T follicular helper cell (primary cell): ENCODE measurements at places on chromosomes 11 and 22.

- no peak for DNase-seq
These were observed 67.3 kb upstream of the NUP50 start for GRCh38 chr22:45096256-45096907.

GRCh38 chr11:41879214-41879613 is 419.8 kb upstream of the LRRC4C start:
- DNase-seq: no peak

DNA sequence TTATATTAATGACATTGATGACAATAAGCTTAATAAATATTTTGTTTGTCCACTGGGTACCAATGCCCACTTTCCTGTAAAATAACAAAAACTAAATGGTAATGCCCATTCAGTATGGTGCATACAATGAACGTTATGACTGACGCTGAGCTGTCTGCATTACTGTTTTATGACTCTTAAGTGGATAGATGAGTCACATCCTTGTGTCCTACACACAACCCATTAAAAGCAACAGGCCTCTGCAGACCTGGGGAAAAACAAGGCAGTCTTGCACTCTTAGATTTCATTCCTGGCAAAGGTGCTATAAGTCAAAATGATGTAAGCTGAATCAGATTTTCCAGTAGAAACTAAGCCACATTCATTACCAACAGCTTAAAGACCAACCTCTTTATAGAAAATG is 176.3 kb upstream of the TMEM45B start:
- DNase-seq: no peak

DNA sequence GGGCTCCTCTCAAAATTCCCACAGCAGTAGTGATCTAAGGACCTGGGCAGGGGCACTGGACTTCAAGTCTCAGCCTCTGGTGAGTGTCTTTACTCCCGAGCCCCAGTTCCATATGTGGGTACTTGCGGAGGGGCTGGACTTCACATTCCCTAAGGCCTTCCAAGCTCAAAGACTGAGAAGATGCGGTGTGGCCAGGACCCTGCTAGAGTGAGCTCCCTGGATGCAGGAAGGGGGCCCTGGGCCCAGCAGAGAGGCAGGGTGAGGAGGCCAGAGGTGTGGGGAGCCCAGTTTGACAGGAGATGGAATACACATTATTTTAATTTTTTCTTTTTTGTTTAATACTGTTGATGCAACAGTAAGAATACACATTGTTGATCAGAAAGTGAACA is 83.7 kb downstream of the IGLL1 start:
- no peak for DNase-seq

DNA sequence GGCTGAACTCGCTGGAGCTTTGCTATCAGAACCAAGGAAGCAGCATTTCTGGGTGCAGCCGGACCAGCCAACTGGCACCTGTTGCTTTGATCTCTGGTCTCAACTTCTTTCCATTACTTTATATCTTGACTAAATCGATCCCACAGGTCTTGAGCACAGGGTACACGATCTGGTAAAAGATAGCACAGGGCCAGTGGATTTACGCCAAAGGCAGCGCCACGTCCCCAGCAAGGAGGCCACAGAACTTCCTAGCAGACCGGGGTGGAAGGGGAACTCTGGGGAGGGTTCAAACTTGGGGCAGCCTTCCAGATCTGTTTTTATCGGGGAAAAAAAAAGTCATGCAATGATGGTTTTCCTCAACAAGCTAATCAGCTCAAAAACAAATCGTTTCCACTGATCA is 14.0 kb downstream of the VPS37C start:
- no peak for DNase-seq

GRCh38 chr11:69385832-69386427 is 92.0 kb downstream of the MYEOV start:
- DNase-seq: no peak

DNA sequence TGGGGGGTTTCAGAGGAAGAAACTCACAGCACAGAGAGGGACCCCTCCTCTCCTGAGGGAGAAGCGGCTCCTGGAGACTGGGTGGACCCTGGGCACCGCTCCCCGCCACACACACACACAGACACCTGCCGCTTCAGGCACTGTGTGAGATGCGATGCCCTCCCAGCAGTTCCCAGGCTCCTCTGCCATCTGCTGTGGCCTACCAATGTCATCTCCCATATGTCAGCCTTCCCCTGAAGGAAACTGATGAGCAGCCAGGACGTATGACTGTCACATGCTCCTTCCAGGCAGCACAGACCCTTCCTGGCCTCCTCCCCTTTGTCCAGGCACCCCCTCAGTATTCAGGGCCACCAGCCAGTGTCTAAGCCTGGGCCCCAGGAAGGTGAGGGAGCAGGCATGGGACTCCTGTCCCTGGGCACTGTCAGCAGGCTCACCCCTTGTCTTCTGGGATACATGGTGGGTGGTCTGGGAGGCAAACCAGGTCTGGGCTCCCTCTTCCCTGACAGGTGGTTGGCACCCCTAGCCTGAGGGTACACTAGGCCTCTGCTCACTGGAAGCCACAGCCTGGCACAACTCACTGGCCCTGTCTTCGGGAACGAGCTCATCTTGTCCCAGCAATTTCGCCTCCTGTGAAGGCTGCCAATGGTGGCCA is 11.8 kb upstream of the BCR start:
- no peak for DNase-seq

- DNase-seq: no peak
These were observed 797 bp downstream of the LGR4 start for GRCh38 chr11:27471589-27472397.

- DNase-seq: no peak
These were observed 53.6 kb downstream of the PITPNB start for GRCh38 chr22:27865496-27865895.

GRCh38 chr11:111906680-111907079 is 4.9 kb downstream of the CRYAB start:
- no peak for DNase-seq

GRCh38 chr11:69878927-69879728 is 59.9 kb upstream of the FGF3 start:
- no peak for DNase-seq

DNA sequence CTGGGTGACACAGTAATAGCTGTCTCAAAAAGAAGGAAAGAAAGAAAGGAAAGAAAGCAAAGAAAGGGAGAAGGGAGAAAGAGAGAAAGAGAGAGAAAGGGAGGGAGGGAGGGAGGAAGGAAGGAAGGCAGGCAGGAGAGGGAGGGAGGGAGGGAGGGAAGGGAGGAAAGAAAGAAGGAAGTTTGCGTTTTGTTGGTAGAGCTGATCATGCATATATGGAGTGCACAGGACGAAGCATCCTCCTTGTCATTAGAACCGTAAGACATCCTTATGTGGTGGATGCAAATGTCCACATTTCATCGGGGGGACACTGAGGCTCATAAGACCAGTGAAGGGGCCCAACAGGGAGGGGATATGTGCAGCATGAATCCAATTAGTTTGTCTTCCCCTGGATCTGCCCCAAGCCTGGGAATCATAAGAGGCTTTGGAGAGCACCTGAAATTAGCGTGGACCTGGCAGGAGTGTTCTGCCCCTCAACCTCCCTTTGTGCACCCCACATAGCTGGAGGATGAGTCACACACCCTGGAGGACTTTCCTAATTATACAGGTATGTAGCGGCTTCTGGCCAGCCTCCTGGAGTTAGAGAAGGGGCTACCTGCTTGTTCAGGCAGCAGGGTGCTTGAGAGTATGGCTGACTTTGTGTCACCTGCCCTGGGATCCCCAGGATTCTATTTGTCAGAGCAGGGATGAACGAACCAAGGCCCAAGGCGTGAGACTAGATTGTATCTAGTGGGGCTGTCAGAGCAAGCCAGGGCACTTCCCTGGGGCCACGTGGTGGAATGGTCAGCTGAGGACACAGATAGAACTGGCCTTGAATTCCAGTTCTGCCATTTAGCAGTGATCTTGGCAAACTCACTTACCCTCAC is 119.7 kb upstream of the CD82 start:
- no peak for DNase-seq

GRCh38 chr22:27882507-27883290 is 36.4 kb downstream of the PITPNB start:
- no peak for DNase-seq

DNA sequence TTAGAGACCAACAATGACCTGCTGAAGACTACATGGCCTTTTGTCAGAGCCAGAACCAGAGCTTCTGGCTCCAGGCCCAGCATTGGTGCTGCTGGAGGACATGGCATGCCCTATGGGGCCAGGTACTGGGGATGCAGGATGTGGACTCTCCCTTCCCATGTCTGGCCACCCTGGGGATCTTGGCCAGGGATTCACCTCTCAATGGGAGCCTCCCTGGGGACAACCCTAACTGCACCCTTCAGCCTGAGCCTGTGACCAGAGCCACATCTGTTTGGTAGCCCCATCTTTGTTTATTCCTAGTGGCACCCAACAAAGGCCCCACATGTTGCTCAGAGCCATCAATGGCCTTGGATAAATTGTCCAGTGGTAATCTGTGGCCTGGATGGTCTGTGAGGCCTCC is 5.8 kb downstream of the KLHL35 start:
- DNase-seq: no peak

- DNase-seq: no peak
These were observed 304.1 kb upstream of the TENM4 start for GRCh38 chr11:79744941-79745340.
